ENCODE measurements at places on chromosomes 12 and 14. TPM values are rescaled to one million over a fixed set of nuclear protein-coding genes. Genes with fewer than 3 reads are reported as not detected.

The OR11H7 gene
- not detected for total RNA-seq

DNA sequence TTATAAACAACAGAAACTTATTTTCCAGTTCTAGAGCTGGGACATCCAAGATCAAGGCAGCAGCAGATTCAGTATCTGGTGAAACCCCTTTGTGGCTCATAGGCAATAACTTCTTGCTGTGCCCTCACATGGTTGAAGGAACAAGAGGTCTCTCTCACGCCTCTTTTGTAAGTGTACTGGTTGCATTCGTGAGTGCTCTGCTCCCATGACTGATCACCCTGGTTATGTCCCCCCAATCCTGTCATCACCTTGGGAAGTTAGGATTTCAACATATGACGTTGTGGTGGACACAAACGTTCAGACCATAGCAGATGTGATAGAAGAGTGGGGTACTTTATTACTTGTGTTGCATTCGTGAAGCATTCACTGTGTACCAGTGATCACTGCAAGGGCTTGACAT lies 184.0 kb downstream of the SRGAP1 start:
- no peak for DNase-seq

GRCh38 chr12:56721721-56722120 lies 3.4 kb downstream of the NACA start:
- DNase-seq: no peak

GRCh38 chr12:89783359-89784060 lies 74.9 kb upstream of the ATP2B1 start:
- DNase-seq: peak; percentile 69

DNA sequence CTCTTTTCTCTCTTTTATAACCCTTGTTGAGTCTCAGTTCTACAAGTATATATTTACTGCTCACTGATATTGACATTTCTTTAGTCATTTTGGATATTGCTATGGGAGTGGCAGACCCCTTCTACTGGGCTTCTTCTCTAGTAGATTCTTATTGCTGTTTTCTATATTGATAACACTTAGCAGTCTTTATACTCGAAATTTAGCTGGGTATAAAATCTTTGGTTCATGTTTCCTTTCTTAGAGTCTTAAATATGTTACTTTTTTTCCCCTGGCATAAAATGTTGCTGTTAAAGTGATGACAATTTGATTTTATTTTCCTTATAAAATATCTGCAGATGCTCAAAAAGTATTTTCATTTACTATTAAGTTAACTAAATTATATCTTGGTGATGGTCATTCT lies 32.6 kb downstream of the VRK1 start:
- no peak for DNase-seq

DNA sequence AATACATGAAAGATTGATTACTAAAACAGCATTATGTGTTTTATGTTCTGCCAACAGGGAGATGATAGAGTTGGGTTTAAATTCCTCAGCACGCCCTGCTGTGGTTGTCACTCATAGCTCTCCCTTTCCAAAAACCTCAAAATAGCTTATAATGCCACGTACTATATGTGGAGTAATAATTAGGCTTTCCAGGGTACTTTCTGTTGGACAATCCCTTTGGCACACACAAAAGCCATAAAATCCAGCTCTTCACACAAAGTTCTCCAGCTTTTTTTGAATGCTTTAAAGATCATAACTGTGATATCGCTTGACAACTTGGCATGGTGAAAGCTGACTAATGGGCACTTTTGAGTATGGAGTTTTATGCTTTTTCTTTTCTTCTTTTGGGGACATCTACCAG lies 145.3 kb upstream of the DCN start:
- DNase-seq: no peak

DNA sequence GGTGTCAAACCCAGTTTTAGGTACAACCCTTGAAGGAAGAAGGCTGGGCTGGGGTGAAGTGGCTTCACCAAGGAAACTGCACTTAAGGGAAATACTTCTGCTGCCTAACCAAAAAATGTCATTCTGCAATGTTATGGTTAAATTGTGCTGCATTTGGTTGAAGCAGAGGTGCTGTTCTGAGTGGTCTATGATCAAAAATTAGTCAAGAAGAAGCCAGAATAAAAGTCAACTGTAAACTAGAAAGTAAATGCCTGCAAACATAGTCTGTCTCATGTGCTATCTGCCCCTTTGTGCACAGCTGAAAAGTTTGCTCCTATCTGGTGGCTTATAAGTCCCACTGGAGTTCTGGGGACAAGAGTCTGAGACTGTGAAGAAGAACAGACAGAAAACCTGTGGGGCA lies 158.8 kb downstream of the C12orf42 start:
- DNase-seq: no peak

DNA sequence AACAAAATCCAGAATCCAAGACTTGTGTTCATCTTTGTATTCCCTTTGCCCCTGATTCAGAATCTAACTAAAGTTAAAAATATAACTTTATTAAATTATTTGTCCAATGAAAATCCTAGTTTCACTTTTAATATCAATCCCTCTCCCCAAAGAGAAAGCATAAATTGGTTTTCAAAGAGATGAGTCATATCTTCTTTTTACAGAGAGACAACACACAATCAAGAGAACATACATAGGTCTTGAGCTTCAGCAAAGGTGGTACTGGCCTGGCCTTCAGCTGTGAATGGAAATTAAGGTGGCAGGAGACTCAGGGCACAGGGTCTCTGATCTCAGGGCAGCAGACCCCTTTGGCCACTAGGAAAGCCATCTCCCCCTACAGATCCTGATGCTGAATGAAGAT lies 4.3 kb upstream of the ASCL1 start:
- no peak for DNase-seq

DNA sequence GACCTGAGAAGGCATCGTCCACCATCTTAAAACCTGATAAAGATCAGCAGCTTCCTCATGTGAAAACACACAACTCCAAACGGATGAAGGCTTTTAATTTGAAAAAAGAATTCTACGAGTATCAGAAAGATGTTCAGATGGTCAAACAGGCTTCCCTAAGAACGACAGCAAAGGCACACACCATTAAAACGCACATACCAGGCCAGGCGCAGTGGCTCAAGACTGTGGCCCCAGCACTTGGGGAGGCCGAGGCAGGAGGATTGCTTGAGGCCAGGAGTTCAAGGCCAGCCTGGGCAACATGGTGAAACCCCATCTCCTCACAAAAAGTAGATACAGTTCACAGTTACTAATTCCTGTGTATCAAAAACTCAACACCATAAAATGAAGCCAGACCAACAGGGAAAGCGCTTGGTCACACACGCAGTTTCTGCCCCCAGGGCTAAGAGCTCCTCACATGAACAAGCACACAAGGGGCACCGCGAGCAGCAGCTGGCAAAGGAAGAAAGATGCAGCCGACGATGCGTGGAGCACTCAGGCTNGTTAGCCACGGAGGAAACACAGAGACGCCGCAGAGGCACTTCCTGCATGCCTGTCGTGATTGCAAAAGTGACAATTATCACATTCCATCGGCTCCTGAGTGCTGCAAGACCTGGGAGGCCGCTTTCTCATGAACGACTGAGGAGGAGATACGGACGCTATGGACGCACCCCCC lies 78.0 kb downstream of the NOC4L start:
- peak; percentile 92 for DNase-seq

- DNase-seq: no peak
These were observed 65.6 kb downstream of the AMN start for GRCh38 chr14:102988054-102988453.

All from kidney (tissue), 22 donors.